ENCODE measurements at places on chromosomes 11 and 22. TPM values are rescaled to one million over a fixed set of nuclear protein-coding genes. Genes with fewer than 3 reads are reported as not detected.

GRCh38 chr11:73236854-73237253, 18.8 kb downstream of the P2RY2 start:
- no peak for DNase-seq

DNA sequence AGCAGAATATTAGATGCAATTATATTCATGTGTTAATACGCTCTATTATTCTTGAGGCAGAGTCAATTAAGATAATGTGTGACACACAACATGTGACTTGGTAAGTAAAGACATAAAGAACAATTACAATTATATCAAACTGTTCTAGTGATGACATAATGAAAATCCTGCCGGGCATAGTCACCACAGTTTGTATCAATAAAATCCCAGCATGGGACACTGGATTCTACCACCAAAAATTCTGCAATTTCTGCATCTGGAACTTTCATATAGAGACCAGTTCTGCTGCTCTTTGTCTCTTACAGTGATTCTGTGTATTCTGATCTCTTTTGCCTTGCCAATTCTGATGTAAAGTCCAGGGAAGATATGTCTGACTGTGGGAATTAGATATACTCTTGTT, 495.6 kb upstream of the LRRC4C start:
- DNase-seq = no peak

DNA sequence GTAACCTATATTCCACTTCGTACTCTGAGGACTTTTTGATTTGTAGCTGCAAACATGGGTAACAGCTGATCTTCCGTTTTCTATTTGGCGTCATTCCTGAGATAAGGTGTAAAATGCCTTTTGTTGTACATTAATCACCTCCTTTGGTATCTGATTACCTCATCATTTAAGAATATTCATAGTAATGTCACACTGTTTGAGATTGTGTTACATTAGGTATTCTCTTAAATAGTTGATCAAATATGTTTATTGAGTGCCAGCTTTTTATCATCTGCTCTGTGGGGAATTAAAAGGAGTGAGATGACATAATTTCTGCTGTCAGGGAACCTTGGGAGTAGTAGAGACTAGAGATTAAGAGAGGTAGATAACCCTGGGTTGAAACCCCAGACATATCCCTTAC, 5.9 kb downstream of the NCAM1 start:
- DNase-seq = no peak

DAGLA gene
- 3.0 TPM for total RNA-seq

GRCh38 chr22:44068422-44069191, 44.5 kb downstream of the PARVB start:
- no peak for DNase-seq

DNA sequence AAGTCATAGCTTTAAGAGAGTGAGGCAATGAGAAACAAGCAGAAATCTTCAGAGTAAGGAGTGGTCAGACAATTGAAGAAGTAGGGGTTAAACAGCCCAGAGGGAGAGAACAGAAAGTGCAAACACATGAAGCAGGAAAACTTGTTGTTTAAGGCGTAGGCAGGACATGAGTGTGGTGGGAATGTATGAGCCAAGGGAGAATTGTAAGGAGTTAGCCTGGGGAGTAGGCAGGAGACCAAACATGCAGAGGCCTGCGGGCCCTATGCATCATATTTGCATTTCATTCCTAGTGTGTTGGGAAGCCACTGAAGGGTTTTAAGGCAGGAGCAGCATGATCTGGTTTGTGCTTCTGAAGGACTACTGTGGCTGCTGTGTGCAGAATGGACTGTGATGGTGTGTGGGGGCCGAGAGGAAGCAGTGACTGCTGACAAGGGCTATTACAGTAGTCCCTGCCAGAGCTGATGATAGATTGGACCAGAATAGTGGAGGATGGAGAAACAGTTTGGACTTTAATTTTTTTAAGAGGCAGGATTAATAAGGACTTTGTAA, 179.9 kb upstream of the C11orf87 start:
- DNase-seq = no peak

Measured in esophagus muscularis mucosa (tissue), 4 donors.